ENCODE measurements at places on chromosomes 1 and 21. TPM values are rescaled to one million over a fixed set of nuclear protein-coding genes. Genes with fewer than 3 reads are reported as not detected.

DNA sequence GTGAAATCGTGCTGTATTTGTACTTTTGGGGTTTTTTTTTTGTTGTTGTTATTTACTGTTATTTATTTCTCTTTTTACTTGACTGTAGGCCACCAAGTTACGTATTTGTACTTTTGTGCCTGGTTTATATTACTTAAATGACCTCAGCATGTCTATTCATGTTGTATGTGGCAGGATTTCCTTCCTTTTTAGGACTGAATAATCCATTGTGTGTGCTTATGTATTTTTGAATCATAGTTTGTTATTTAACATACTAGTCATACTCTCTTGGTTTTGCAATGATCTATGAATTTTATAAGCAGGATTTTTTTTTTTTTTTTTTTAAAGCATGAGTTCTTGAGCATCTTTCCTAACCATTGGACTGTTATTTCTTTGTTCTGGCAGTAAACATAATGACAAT, 51.2 kb downstream of the RNF2 start:
- no peaks in the 10 kb centered on the region for H3K36me3 ChIP-seq
- H3K27ac ChIP-seq: no peak overlapping the region
- H3K27me3 ChIP-seq: no peaks in the 10 kb centered on the region
- ATAC-seq: no peak
- no peak overlapping the region for H3K4me3 ChIP-seq

OR6Y1 gene
- total RNA-seq: not detected

DNA sequence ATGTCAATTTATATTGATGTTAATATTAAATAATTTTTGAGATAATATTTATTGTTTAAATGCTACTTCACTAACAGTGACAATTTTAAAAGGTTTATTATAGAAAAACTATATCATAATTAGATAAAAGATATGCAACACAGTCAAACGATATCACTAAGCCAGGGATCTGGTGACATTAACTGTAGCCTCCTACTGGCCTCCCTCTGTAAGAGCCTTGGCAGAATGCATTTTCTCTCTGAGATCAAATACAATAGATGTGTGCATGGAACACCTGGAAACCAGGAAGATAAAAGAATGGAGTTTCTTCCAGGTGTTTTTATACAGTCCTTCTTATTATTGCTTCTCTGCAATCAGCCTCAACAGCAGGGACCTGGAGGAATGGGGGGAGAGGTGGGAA, 1762.1 kb downstream of the BRINP3 start:
- H3K4me1 ChIP-seq: no peaks in the 10 kb centered on the region
- H3K27me3 ChIP-seq: no peaks in the 10 kb centered on the region
- H3K36me3 ChIP-seq: no peaks in the 10 kb centered on the region
- H3K4me3 ChIP-seq: no peak overlapping the region
- ATAC-seq: no peak

ANXA9 gene
- total RNA-seq: 0.31 TPM

CDC42SE1 gene
- 56.0 TPM for total RNA-seq

DNA sequence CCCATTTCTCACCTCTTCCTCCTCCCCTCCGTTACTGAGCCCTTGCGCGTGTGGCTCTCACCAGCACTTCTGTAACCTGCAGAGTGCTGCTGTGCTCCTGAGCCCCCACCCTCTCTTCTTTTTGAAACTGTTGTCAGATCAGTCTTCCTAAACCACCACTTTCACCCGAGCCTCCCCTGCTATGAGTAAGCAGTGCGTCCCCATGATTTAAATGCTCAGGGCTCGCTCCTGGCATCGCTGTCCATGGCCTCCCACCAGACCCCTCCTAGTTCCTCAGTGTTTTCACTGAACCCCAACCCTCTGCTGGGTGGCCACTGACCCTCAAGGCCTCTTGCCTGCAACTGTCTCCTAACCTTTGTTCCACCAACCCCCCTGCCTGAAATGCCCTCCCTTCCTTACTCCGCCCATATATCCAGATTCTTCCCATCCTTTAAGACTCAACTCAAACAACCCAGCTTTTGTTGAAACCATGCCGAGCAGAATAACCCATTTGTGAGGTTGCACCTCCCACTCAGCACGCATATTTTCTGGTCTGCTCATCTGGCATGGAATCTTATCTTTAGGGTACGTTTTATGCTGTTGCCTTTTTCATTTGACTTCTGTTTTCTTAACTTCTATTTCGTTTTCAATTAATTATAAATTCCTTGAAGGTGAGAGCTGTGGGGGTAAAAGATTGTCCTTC, 64.5 kb upstream of the FAM3B start:
- peaks cover 99% of the 10 kb centered on the region for H3K36me3 ChIP-seq
- ATAC-seq: no peak
- no peak overlapping the region for H3K27ac ChIP-seq
- no peak overlapping the region for H3K4me3 ChIP-seq
- H3K4me1 ChIP-seq: no peaks in the 10 kb centered on the region

PTAFR gene
- 3.3 TPM for total RNA-seq

- no peaks in the 10 kb centered on the region for H3K4me1 ChIP-seq
- ATAC-seq: no peak
- no peak overlapping the region for H3K27ac ChIP-seq
- peaks cover 20% of the 10 kb centered on the region for H3K27me3 ChIP-seq
These were observed 28.0 kb upstream of the UCK2 start for GRCh38 chr1:165799387-165799786.

- no peak overlapping the region for H3K4me3 ChIP-seq
- H3K27me3 ChIP-seq: no peaks in the 10 kb centered on the region
- peaks cover 99% of the 10 kb centered on the region for H3K36me3 ChIP-seq
These were observed 19.5 kb upstream of the PWP2 start for GRCh38 chr21:44087426-44088400.

Data from gastroesophageal sphincter (tissue), 4 donors.